Omental fat pad (tissue), 4 donors: ENCODE measurements at places on chromosomes 11 and 22. TPM values are rescaled to one million over a fixed set of nuclear protein-coding genes. Genes with fewer than 3 reads are reported as not detected.

MGAT3 gene
- total RNA-seq = 4.1 TPM

- DNase-seq = no peak
Observed at GRCh38 chr11:88064097-88064705, 111.0 kb downstream of the RAB38 start.

NDUFS3 gene
- total RNA-seq = 51.9 TPM

DNA sequence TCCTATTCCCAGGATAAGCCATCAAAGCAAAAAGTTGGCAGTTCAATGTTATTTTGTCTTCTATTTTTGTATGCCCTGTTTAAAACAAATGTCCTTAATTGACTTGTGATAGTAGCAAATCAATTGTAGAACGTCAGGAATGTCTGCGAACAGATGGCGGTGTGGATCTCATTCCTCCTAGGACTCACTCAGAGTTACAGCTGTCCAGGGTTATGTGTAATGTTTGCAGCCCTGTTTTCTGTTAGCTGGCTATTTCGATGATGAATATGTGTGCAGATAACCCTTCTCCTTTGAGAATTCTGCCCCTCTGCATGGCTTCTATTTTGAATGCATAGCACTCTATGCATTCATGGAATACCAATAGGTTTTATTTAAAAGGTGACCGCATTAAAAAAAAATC is 1248.0 kb upstream of the CNTN5 start:
- no peak for DNase-seq

DNA sequence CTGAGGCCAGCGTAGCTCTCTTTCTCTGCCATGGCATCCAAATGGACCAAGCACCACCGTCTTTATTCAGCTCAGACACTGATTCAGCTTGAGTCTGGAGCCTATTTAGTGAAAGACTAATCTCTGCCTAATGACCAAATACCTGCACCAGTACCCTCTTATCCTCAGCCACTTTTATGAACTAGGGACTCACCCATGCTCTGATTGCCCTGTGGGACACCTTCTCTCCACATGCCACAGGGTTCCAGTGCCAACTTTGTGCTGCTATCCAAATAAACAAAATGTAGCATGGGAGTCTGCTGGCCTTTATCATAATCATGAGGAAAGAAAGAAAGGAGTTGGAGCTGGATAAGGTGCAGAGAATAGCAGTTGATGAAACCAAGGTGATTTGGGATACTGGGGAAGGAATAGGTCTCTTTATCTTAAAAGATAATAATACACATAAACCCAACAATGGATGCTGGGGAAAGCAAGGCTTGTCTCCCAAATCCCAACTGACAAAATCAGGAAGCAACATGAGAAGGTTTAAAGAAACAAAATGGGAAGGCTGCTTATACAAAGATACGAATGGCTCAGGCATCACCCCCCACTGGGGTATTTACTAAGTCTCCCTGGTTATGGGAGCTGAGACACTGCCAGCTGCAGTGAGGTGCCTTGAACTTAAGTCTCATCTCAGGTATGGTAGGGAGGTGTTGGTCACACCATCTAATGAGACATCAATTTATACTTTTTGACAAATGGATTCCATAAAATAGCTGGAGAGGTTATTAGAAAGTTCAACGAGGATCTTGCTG is 63.3 kb downstream of the SYT9 start:
- DNase-seq = no peak

DNA sequence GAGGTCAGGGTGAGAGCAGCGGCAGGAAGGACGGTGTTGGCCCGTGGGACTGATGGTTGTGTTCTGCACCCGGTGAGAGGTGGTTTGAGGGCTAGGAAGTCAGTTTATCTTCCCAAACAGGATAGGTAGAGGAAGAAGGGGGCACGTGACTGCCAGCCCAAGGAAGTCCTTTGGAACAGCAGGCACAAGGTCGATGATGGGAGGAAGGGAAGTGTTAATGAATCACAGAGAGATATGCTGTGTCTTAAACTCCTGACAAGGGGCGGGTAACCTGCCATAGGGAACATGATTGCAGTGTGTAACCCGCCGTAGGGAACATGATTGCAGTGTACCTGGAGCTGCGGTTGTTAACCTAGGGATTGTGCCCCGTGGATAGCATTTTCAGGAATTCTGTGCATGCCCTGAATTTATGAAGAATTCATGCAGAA is 49.0 kb downstream of the PRR5L start:
- DNase-seq = no peak

FJX1 gene
- total RNA-seq = 6.0 TPM

MS4A3 gene
- total RNA-seq = not detected

DNA sequence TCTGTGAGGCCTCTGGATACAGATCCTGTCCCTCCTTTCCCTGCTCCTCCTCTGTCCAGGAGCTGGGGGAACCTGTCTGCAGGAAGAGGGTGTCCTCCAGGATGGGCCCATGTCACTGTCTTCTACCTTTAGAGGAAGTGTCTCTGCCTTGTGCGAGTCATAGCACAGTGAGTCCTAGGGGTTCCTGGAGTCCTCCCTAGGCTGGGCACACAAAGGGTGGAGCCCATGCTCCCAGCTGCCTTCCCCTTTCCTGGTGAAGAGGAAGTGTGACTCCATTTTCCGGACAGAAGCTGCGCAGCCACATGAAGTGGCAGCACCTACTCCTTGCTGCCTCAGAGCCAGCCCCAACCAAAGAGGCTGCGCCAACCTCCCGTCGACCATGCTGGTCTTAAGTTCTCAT is 112.2 kb downstream of the CTTN start:
- DNase-seq = no peak

GRCh38 chr11:66556086-66556485 is 9.4 kb downstream of the ACTN3 start:
- no peak for DNase-seq

TEAD1 gene
- total RNA-seq = 123 TPM

- no peak for DNase-seq
Observed at GRCh38 chr22:37211866-37212173, 457 bp downstream of the SSTR3 start.

TSPAN32 gene
- total RNA-seq = 2.0 TPM

- DNase-seq = no peak
Observed at GRCh38 chr11:102462610-102463009, 10.0 kb upstream of the TMEM123 start.

- DNase-seq = no peak
Observed at GRCh38 chr11:61887839-61888494, 3.4 kb downstream of the FADS3 start.

MUC5AC gene
- not detected for total RNA-seq

DNA sequence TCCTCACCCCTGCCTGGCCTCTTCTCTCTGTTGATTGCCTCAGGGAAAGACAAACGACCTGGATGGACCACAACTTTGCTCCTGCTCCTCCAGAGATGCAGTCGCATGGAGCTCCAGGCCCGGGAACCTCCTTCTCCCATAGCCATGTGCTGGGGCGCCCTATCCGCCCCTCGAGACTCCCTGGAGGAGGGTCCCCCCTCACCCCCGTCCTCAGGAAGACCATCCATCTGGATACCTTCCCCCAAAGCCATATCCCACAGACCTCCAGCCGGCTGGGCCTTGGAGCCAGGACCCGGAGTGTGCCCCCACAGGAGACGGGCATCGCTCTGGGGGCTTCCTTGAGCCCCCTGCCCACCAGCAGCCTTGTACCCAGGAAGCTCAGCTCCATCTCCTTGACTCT is 2.2 kb downstream of the SEPTIN3 start:
- no peak for DNase-seq

KRTAP5-8 gene
- total RNA-seq = not detected

DNA sequence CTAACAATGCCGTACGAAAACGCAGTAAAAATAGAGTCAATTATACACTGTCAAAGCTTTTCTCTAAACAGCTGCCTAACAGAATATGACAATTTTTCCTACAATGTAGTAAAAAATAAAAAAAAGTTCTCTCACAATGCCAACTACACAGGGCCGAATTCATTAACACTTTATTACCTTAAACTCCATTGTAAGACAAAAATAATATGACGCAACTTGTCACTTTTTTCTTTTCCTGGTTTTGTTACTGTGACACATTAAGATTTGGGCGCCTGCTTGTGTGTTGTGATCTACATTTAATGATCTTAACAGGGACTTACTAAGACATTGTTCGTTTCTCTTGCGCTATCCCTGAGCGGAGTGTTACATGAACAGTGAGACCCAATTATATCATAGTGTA is 204.1 kb downstream of the INSC start:
- no peak for DNase-seq

GRCh38 chr11:67269401-67270255 is 3.4 kb downstream of the GRK2 start:
- DNase-seq = no peak

APOL4 gene
- 0.31 TPM for total RNA-seq

DNA sequence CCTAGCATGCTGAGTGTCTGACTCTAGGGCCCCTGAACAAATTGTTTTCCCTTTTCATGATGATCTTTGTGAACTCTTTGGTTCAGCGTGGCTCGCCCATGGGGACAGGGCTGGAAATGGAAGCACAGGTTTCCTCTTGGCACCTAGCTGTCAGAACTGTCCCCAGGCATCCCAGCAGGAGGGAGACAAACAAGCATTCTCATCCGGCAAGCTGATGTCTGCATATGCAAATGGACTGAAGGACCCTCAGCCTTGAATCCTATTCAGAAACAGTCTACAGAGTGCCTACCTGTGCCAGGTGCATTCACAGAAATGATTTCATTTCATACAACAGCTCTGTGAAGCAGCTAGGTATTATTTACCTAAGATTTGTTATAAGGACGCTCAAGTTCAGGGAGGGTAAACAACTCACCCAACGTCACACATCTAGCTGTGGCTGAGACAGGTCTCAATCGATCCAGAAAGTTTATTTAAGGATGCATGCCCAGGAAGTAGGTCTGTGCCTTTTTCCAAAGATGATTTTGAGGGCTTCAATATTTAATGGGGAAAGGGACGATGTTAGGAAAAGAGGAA is 176.4 kb downstream of the KIRREL3 start:
- no peak for DNase-seq

DNA sequence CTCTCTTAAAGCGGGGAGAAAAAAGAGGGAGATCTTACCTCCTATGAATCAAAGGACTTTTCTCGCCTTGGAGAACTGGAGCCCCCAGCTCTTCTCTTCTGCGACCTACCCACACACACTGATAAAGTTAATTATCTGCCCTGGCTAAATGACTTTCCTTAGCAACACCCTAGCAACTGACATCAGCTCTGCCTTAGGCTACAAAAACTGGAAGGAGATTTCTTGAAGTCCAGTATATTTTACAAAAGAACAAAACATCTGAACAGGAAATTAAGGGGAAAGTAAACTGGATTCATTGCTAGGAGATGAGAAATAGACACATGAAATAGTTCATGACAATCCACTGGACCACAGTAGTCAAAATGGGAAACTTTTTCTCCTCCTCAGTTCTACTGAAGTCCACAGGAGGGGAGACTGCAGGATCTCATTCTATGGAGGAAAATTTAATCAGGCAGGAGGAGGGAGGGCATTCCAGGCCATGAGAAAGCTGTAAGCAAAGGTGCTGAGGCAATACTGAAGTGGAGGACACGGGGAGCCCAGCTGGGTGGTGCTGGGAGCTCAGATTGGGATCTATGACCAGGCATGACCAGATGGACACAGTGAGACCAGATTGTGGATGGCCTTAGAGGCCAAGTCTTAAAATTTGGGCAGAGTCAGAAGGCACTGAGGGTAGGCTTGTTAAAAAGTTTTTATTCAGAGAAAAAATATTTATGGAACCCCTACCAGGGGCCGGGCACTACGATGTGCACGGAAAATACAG is 3.7 kb upstream of the SPON1 start:
- DNase-seq = no peak

F2 gene
- not detected for total RNA-seq

DNA sequence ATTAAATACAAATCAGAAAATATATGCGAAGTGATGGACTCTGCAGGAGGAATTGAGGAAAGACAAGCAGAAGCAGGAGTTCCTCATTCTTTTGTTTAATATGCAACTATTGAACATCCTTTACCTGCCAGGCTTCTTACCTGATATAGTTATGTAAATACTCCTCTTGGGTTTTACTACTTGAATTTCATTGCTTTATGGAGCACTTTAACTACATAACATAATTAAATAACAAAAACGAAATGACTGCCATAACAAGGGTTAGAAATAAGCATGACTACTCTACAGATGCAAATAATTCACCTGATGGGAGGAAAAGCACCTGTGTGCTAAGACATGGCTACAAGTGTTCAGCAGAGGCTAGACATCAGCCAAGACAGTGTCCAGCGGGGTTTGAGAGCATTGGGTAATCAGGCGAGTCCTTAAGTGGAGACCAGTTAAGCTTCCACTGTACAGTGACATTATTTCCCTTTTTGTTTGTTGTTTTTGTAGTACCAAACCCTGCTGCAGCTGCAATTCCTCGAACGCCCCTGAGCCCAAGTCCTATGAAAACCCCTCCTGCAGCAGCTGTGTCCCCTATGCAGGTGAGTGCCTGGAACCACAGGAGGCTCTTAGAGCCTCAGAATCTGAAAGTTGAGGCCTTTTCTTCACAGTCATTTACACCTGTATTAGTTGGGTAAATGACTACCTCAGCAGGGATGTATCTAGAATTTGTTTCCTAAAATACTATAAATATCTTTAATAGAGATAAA is 67.4 kb downstream of the SPECC1L start:
- DNase-seq = no peak

OR51D1 gene
- total RNA-seq = not detected

OR8D4 gene
- not detected for total RNA-seq

GRCh38 chr11:8068605-8069221 is 12.3 kb upstream of the TUB start:
- DNase-seq = peak; percentile 24
